ENCODE measurements at places on chromosomes 3 and 15.
A peak's percentile ranks its signal among the peaks of the same experiment; 100 is the strongest.

- DNase-seq = peak; percentile 73
Observed at GRCh38 chr3:42652611-42653302, 740 bp upstream of the ZBTB47 start.

- DNase-seq = no peak
Observed at GRCh38 chr3:80978216-80978969, 783.1 kb downstream of the GBE1 start.

DNA sequence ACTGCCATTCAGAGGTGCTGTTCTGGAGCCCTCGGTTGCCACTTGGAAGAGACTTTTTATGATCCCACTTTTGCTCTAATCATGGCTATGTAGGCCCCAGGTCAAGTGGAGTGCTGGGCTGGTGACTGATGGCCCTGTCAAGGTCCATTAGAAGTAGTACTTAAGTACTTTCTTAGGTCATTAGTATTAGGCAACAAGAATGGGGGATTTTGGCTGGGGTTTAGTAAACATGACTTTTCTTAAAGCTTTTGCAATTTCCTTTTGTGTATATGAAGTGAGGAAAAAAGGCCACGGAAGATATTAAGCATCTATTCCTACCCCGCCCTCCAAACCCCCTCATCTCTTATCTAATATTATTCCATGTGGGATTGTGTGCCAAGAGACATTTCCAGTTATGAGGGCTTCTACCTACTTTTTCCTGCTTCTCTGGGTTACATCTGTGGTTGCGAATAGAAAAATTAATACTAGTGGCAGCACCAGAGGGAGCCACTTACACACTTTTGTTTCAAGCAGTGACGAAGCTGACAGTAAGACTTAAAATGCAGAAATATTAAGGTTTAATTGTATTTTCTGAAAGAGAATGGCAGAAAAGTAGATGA is 13.9 kb downstream of the NLGN1 start:
- peak; percentile 59 for DNase-seq

GRCh38 chr3:38646630-38647029 is 2.9 kb downstream of the SCN5A start:
- DNase-seq = peak; percentile 54

DNA sequence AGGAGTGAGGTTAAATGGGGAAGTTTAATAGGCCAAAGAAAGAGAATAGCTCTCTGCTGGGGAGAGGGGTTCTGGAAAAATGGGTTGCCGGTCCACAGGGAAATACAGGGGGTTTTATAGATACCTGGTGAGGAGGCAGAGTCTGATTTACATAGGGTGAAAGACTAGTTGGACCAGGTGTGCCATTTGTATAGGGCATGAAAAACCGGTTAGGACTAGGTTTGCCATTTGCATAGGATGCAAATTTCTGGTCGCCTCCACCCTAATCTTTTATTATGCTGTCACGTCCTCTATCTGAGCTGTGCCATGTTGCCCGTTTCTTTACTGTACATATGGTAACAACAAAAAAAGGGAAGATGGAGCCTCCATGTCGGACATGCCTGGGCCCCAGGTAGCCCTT is 960.1 kb downstream of the FHIT start:
- no peak for DNase-seq

- no peak for DNase-seq
Observed at GRCh38 chr3:53044371-53044710, 1.5 kb downstream of the SFMBT1 start.
